Central memory CD8-positive, alpha-beta T cell (primary cell): ENCODE measurements at places on chromosomes 16 and 17.

DNA sequence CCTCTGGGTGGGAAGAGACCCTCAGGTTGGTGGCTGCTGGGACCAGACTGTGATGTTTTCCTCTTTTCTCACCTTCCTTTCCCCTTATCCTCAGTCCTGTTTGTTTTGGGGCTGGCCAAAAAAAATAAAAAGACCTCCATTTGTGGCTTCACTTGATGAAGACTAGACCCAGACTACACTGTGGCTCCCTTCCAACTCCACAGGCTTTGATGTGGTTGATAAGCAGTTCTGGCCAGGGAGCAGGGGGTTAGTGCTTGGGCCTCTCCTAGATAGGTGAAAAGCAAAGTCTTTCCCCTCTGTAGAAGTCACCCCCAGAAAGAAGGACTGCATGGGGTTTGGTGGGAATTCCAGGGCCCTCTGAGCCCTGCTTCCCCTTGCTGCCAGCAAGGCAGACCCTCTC lies 11.2 kb upstream of the ADAM11 start:
- H3K4me3 ChIP-seq: no peak overlapping the region
- no peaks in the 10 kb centered on the region for H3K4me1 ChIP-seq
- H3K36me3 ChIP-seq: peaks cover 4% of the 10 kb centered on the region
- H3K27me3 ChIP-seq: no peaks in the 10 kb centered on the region
- DNase-seq: no peak

DNA sequence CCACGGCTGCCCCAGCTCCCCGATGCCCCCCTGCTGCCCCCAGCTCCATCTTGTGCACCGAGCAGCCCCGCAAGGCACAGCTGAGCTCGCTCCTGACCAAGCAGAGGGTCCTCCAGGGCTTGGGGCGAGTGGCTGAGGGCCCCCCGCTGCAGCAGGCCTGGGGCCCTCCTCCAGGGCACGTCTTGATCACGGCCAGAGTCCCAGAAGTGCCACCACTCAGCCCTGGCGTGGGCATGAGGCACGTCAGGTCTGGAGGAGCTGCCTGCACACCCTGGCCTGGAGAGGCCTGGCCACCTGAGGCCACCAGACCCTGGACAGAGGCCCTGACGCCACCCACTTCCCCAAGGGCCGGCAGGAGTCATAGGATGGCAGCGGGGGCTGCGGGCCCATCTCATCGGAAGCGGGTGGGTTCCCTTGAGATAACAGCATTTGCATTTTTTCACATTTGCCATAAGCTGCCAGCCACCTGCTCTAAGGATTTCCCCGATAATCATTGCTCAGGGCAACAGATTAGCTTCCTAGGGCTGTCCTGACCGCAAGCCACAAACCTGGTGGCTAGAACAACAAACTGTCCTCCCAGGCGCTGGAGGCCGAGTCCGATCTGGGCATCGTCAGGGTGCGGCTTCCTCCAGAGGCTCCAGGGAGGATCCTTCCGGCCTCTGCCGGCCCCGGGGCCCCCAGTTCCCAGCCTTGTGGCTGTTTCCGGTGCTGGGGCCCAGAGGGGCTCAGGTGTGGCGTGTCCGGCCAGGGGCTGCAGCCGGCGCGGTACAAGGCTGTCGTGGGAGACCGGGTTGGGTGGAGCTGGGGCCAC lies 23.9 kb upstream of the C1QTNF8 start:
- no peaks in the 10 kb centered on the region for H3K4me1 ChIP-seq
- H3K4me3 ChIP-seq: no peak overlapping the region
- H3K27ac ChIP-seq: no peak overlapping the region
- no peaks in the 10 kb centered on the region for H3K36me3 ChIP-seq
- no peak for DNase-seq
- H3K27me3 ChIP-seq: no peaks in the 10 kb centered on the region

GRCh38 chr17:17906418-17907215 lies 65.6 kb downstream of the TOM1L2 start:
- H3K36me3 ChIP-seq: peaks cover 3% of the 10 kb centered on the region
- H3K4me1 ChIP-seq: no peaks in the 10 kb centered on the region
- H3K27me3 ChIP-seq: no peaks in the 10 kb centered on the region
- DNase-seq: no peak
- no peak overlapping the region for H3K27ac ChIP-seq

- no peaks in the 10 kb centered on the region for H3K27me3 ChIP-seq
- DNase-seq: no peak
Observed at GRCh38 chr17:64685705-64686104, 23.6 kb upstream of the SMURF2 start.

GRCh38 chr17:17860766-17861107 lies 24.0 kb upstream of the SREBF1 start:
- H3K27me3 ChIP-seq: no peaks in the 10 kb centered on the region
- H3K4me3 ChIP-seq: no peak overlapping the region
- H3K36me3 ChIP-seq: peaks cover 9% of the 10 kb centered on the region
- H3K27ac ChIP-seq: no peak overlapping the region
- H3K4me1 ChIP-seq: peaks cover 6% of the 10 kb centered on the region

- H3K4me1 ChIP-seq: no peaks in the 10 kb centered on the region
- no peak overlapping the region for H3K4me3 ChIP-seq
- peaks cover 6% of the 10 kb centered on the region for H3K36me3 ChIP-seq
Observed at GRCh38 chr16:66717112-66717675, 20.7 kb upstream of the CMTM4 start.

- H3K27me3 ChIP-seq: peaks cover 46% of the 10 kb centered on the region
- H3K27ac ChIP-seq: no peak overlapping the region
- H3K36me3 ChIP-seq: no peaks in the 10 kb centered on the region
- H3K4me3 ChIP-seq: peak overlapping the region; percentile 73
- peaks cover 13% of the 10 kb centered on the region for H3K4me1 ChIP-seq
Observed at GRCh38 chr16:66926171-66926947, 1.0 kb upstream of the RRAD start.

DNA sequence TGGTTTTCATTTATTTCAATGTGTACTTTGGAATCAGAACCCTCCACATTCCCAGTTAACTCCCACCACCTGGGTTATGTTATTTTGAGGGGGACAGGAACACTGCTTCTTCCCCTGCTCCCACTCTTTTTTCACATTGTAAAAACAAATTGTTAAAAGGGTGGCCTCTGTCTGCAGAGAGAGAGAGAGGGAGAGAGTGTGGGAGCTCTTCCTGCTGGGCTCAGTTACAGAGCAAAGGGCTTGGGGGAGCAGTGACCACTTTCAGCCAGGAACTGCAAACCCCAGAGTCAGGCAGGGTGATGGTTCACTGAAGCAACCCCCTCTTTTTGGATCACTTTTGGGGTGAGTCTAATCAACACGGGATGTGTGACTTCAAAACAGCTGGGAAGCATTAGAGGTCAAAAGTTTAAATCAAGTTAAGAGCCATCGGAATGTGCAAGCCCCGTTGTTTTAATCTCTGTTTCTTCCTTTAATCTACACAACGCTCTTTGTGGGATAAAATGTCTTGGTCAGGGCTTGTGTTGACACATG lies 577.0 kb upstream of the CDH11 start:
- no peaks in the 10 kb centered on the region for H3K27me3 ChIP-seq
- H3K4me3 ChIP-seq: no peak overlapping the region
- H3K36me3 ChIP-seq: no peaks in the 10 kb centered on the region
- no peak for DNase-seq

GRCh38 chr16:67537270-67537635 lies 8.6 kb downstream of the RIPOR1 start:
- H3K27me3 ChIP-seq: peaks cover 10% of the 10 kb centered on the region
- H3K36me3 ChIP-seq: peaks cover 6% of the 10 kb centered on the region
- no peak for DNase-seq
- peak overlapping the region; percentile 77 for H3K4me3 ChIP-seq
- peaks cover 51% of the 10 kb centered on the region for H3K4me1 ChIP-seq
- peak overlapping the region; percentile 91 for H3K27ac ChIP-seq

DNA sequence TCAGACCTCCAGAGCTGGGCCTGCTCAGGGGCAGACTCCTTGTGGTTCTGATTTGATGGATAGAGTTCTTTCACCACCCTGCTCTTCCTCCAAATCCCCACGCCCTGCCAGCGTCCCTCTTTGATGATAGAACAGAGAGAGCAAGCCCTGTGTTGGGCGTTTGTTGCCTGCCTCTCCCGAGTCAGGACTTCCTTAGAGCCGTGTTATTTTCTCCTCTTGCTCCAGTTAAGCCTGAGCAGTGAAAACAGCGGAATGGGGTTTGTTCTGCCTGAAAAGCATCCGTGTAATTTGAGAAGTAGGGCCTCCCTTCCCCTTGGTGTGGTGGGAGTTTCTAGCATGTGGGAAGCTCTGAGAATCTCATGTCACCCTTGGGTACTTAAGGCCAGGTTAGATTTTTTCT lies 22.1 kb downstream of the TMEM94 start:
- no peak for DNase-seq
- H3K27ac ChIP-seq: no peak overlapping the region
- no peaks in the 10 kb centered on the region for H3K27me3 ChIP-seq
- no peak overlapping the region for H3K4me3 ChIP-seq
- H3K36me3 ChIP-seq: peaks cover 5% of the 10 kb centered on the region
